Cortex of kidney (tissue), 1 donor: ENCODE measurements at places on chromosomes 2 and 18.

- DNase-seq, result no peak
Observed at GRCh38 chr2:207778298-207778882, 8.7 kb upstream of the FZD5 start.

DNA sequence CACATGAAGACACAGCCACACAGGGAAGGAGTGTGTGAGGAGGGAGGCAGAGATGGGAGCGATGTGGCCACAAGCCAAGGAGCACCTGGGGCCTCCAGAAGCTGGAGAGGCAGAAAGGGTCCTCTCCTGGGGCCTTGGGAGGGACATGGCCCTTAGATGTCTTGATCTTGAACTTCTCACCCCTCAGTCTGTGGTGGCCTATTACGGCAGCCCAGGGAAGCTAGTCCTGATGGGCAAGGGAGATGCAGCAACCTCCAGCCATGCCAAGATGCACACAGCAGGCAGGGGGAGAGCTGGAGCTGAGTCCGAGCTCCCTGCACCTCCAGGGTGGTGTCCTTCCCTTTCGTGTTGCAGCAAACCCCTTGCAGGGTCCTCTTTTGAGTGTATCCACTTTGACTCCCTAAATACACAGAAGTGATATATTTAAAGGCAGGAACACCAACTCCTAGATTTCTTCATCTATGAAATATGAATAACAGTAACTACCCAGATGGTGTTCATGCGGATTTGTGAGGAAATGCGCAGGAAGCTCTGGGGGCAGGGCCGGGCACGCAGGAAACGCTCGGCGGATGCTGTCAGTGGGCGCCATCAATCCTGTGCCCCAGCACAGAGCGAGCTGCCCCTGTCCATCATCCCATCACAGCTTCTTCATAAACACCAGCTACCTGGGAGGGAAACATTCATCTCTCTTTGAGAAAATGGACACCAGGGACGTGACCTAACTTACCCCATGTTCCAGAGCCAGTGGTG, 230.4 kb upstream of the MYT1L start:
- no peak for DNase-seq

GRCh38 chr2:175677880-175678279, 324.2 kb downstream of the LNPK start:
- no peak for DNase-seq

DNA sequence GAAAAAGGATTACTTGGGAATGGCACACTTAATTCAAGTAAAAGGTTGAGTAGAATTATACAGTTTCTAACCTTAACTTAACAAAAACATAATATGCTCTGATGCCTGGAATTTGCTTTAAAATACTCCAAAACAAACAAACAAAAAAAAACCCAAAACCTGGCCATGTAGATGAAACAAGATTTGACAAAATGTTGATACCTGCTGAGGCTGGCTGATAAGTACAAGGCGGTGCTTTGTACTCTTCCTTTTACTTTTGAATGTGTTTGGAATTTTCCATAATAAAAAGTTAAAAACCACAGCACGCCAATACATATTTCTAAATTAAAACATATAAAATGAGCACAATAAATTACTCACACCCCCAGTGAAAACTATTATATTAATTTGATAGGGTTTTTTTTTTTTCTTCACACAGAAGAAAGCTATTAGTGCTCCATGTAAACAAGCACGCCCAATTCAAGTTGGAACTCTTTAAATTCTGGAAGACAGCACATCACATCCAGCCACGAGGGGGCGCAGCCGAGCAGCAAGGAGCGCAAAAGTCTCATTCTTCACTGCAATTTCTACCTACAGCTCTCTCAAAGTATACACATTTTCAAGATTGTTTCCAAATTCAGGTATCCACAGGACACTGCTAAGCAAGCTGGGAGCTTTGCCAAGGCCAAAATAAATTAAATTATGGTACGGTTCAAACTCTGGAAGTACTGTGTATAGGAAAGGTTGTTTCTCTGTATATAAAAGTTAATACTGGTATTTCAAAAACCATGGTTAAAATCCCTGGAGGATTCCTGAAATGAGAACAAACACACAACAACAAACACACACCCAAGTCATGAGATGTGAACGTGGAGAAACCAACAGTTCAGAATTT, 7.5 kb downstream of the SERTAD2 start:
- DNase-seq, result no peak

DNA sequence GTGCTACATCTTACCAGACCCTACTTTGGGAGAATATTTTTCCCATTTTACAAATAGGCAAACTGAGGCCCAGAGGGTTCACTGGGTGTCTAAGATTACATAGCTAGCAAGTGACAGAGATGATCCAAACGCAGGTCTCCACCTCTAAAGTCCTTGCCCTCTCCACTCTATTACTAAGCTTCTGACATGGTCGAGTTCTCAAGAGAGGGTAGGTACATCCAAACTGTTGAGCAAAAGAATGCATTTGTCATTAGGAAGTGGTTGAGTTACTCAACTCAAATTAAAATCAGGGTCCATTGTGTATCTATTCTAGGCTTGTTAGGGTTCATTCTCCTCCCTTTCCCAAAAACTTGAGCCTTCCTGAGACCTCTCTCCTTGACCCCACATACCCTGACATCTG, 680.6 kb upstream of the FANCL start:
- DNase-seq, result no peak

- DNase-seq, result no peak
Observed at GRCh38 chr2:179579800-179580199, 281.6 kb downstream of the ZNF385B start.

GRCh38 chr2:33292063-33292462, 184.4 kb upstream of the RASGRP3 start:
- DNase-seq, result no peak

- DNase-seq, result no peak
Observed at GRCh38 chr2:239930378-239930777, 94.8 kb downstream of the NDUFA10 start.

DNA sequence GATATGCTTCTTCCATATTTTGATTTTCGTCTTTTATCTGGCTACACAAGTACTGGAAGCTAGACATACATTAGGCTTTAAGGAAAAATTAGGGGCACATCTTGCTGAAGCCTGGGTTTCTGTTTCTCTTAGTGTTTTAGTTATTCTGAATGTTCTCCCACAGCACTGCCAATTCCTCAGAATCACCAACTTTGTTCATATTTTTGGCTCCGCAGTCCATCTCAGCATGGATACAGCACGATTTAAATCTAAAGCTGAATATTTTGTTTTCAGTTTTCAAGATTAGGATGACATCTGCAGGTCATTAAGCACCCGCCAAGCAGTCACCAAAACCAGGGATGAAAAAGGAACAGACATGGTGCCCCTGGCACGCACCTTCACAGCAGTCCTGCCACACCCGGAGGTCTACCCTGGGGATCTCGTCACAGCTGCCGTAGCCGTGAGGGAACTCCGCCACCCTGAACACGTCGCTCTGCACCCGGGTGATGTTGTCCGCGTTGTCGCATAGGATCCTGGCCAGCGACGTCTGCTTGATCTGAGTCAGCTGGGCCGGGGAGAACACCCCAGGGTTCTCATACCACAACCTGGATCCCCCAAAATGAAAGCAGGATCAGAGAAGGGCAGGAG, 101.2 kb downstream of the PXDN start:
- DNase-seq, result no peak

- no peak for DNase-seq
Observed at GRCh38 chr2:11598228-11598731, 64.4 kb downstream of the GREB1 start.

- no peak for DNase-seq
Observed at GRCh38 chr18:80009661-80010550, 21.5 kb upstream of the TXNL4A start.

GRCh38 chr2:143397884-143398614, 268.8 kb downstream of the ARHGAP15 start:
- no peak for DNase-seq

DNA sequence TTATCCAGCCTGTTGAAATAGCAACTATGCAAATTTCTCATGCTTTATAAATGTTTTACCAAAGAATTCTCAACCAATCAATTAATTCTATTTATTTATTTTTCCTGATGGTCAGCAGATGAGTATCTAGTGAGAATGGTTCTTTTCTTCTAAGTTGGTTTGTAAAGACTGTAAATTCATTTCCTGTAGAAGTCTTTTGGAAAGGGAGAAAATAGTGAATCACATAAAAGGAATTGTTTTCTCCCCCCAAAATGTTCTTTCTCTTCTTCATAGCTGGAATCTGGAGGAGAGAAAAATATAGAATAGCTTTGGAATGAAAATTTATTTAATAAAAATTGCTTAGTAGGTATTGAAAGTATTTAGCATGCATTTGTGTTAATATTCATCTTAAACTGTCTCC, 836.1 kb upstream of the ZEB2 start:
- no peak for DNase-seq

GRCh38 chr18:58310517-58310916, 266.5 kb downstream of the NEDD4L start:
- no peak for DNase-seq

- no peak for DNase-seq
Observed at GRCh38 chr2:164438490-164439205, 182.6 kb downstream of the GRB14 start.

DNA sequence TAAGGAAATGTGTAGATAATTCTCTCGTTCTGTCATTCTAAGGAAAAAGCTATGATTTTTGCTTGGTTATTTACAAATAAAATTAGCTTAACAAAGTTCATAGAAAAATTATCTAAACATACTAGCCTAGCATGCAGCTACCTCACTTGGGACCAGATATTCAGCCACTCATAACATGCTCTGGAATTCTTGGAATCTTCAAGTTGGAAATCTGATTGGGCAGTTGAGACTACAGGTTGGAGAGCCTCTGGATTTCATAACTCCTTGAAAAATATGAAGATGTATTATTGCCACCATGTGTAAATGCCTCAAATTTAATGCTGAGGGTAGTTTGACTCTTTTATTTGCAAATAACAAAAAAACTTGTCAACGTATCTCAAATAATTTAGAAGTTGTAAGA, 132.2 kb upstream of the GULP1 start:
- DNase-seq, result no peak

DNA sequence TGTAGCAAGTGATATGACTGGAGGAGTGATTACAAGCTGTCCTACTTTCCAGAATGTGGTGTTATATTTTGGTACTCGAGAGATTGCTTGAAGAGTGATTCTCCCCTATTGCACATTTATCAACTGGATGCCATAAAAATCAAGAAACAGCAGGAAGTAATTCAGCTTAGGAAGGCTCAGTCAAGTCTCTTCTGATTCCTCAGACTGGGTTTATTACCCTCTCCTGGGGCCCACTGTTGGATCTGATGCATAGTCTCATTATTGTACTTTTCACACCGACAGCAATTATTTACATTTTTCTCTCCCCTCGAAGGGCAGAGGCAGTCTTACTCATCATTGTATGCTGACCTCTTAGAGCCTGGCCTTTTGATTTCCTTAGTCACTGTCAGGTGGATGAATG, 9.3 kb downstream of the NOSTRIN start:
- no peak for DNase-seq

GRCh38 chr18:45657357-45658335, 42.4 kb downstream of the SLC14A2 start:
- no peak for DNase-seq

DNA sequence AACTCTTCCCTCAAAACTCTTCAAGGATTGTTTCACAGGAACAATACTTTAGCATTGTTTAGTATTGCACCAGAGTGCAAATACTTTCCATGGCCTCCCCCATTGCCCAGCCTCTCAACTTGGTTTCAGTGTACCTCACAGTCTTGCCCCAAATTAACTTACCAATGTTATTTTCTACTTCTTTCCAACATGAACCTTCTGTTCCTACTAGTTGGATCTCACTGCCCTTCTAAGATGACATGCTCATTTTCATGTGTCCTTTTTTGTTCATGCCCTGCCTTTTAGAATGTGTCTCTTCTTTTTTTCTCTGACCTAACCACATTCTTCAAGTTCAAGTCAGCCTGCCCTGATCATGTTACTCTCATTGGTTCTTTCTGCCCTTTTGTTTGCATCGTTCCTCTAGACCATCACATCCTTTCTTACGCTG, 4.1 kb downstream of the SPATS2L start:
- no peak for DNase-seq

GRCh38 chr2:170276925-170277629, 99.1 kb downstream of the MYO3B start:
- DNase-seq, result no peak

GRCh38 chr18:46627136-46627535, 29.9 kb downstream of the LOXHD1 start:
- no peak for DNase-seq

DNA sequence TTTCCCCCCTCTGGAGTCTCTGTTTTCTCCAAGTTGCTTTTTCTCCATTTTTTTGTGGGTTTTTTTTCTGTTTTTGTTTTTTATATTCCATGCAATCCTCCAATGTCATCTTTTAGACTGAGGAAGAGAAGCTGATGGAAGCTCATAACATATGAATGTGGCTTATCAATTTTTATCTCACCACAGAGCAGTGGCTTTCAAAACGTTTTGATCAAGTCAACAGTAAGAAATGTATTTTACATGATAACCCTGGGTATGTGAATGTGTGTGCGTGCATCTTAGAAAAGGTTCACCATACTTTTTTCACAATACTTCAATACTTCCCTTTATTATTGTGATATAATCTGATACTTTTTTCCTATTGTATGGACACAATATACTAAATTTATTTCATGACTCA, 64.6 kb upstream of the CDCA7 start:
- no peak for DNase-seq

DNA sequence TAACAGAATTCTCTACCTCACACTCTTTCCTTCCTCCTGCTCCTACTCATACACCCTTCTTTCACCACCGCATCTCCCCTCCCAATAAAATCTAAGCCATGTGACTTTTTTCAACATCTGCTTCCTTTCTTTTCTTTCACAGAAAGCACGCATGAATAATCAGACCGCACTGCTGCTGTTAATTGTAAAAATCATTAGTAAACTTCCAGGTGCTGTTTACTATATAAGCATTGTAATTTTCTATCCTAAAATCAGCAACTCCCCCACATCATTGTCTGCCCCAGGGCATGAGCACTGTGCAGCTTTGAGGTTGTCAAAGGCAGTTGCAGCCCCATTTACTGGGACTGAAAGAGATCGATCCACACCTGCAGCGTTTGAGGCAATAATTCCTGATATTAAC, 782.6 kb upstream of the ID2 start:
- no peak for DNase-seq

DNA sequence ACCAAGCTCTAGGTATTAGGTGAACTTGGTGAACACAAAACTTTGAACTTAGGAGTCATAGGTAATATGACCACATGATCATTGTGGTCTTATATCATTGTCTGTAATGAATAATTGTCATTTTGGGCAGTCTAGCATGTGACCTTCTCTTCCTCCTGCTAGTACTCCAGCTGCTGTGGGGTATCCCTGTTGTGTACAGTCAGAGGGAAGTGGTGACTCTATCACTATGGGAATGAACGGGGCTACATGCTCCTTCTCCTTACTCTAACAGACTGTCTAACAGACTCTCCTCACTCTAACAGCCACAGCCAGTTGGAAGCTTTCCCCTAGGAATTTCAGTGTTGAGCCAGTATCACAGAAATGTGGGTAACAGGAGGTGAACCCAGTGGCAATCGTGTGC, 68.2 kb upstream of the NEDD4L start:
- no peak for DNase-seq

DNA sequence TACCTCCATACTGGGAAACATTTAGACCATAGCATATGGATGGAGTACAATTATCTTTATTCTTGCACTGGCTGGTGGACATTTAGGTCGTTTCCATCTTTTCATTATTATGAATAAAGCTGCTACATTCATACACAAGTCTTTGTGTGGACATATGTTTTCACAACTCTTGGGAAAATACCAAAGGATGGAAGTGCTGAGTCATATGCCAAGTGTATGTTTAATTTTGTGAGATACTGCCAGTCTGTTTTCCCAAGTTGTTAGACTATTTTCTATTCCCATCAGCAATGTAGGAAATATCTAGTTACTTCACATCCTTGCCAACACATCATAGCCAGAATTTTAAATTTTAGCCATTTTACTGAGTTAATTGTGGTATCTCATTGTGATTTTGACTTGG, 91.5 kb downstream of the GALNT13 start:
- DNase-seq, result no peak
